COR-L47 (cell line): ENCODE measurements at places on chromosomes 12 and 14.

GRCh38 chr14:96204151-96205058, at the start of gene BDKRB2:
TSS of gene BDKRB2 (plus strand) at chr14:96204839. CDS start at chr14:96237108, 32,269 bp downstream.
- DNase-seq, result peak; percentile 94

DNA sequence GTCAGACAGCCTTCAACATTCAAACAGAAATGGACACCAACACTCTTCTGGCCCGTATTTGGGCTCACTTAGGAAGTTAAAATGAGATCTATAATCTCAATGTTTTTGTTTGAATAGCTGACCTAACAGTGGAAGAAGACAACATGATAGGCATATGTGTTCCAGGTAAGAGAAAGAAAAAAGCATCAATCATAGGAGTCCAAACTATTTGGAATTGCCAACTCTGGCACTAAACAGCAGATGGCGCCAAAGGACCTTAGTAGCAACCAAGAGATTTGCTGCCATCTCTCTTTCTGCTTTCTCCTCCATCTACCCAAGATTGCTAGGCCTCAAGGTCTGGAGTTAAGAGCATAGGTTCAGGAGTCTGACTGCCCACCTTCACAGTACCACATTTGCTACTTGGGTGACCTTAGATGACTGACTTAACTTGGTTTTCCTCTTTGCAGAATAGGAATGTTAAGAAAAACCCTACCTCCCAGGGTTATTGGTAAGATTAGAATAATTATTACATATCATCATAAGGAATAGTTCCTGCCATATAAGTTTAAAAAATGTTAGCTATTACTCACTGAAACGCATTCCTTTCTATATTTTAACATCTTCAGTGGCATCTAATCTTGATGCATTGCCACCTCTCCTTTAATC, 30.2 kb downstream of the PEX5 start:
- peak; percentile 9 for DNase-seq

GRCh38 chr12:75960086-75960910, 71.3 kb downstream of the PHLDA1 start:
- peak; percentile 40 for DNase-seq

- no peak for DNase-seq
Measured at GRCh38 chr12:97336900-97337751, 125.5 kb upstream of the RMST start.

DNA sequence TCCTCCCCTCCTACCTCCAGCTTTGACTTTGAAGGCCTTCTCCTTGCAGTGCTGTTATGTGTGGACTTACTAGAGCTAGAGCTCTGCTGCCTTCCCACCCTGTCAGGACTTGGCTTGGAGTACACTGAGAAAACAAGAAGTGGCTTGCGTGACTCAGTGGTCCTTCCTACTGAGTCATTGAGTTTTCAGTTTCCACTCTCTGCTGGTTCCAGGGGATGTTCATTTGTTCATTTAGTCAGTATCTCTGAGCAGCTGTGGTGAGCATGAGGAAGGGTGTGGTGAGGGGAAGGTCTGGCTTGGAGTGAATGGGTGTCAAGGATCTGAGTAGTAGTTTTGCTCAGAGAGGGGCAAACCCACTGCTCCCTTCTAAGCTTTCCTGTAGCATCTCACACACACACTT, 17.2 kb upstream of the ELK3 start:
- DNase-seq, result no peak

GRCh38 chr12:22100958-22101748, 55.1 kb downstream of the CMAS start:
- DNase-seq, result no peak
